Urothelium cell line (cell line): ENCODE measurements at places on chromosomes 3 and 15.

DNA sequence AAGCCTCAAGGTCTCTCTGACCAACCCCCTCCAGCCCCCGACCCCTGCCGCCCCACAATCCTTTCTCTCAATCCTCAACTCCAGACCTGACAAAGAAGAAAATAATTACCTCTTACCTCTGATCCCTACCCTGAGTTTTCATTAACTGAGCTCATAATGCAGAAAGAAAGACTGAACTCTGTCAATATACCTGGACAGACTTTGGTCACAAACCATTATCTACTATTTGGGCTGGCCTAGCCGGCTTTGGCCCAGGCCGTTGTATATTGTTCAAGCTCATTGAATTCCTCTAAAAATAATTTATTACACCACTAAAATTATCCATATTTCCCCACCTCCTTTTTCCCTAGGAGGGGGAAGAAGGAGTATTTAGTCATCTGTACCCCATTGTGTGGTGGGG, 29.3 kb upstream of the SPTSSB start:
- no peak for DNase-seq

GRCh38 chr3:144394032-144394431, 422.4 kb downstream of the DIPK2A start:
- no peak for DNase-seq

DNA sequence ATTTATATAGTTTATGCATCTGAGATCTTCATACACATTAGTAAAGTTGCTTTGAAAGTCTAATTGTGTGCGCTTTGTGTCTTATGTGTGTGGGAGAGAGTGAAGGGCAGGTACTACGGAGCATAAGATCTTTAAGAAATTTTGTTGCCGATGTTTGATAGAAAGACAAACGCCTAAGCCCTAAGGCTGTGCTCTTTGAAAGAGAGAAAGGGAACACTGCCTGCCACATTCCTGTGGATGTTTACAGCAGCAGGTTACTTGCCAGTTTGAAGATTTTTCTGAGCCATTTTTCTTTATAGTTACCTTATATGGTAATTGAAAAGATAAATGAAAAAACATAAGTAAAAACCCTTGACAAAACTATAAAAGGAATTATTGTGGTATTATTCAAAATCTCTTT, 17.0 kb downstream of the DTWD1 start:
- no peak for DNase-seq

- DNase-seq, result no peak
Measured at GRCh38 chr3:67349551-67350174, 304.7 kb downstream of the SUCLG2 start.

DNA sequence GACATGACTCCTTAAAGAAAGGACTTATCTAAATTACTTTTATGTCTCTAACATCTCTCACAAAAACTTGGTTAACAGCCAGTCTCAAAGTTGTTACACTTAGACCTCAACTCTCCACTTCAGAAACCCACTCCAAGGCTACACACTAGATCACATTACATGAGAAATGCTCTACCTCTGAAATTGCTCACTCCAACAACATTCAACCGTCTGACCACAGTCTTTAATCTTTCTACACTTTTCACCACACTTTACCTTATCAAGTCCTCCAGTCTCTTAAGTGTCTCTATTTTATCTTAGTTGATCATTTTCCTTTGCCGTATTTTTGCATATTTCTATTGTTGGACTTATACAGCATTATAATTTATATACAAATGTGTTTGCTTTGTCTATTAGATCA, 5.8 kb downstream of the SLC12A6 start:
- DNase-seq, result no peak

- DNase-seq, result no peak
Measured at GRCh38 chr3:116423945-116424344, 21.3 kb downstream of the LSAMP start.
